ENCODE measurements at places on chromosomes 7 and 10.

- no peak for DNase-seq
These were observed 137.6 kb downstream of the C10orf105 start for GRCh38 chr10:71582019-71582418.

DNA sequence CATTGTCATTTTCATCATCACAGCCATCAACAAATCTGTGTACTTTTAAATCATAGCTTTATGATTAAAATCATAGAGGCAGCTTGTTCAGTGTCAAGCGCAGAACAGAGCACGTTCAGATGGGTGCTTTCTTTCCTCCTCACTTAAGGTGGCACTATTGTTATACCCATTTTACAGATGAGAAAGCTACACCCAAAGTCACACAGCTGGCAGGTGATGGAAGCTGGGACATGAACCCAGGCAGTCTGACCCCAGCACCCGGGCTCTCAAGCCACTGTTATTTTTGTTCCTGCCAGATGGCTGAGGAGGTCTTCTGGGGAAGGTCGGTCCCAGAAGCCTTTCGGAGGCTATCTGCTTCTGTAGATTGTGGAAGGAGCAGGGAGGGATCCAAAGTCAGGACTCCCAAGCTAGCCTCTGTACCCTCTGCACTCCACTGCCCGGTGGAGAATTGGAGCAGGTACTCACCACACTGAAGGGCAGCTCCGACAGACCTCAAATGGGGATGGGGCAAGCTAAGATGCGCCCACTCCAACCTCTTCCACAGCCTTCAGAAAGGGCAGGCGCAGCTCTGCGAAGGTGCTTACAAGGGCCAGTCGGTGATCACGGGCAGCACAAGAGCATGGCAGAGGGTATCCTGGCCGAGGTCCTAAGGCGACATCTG is 610 bp downstream of the AVPI1 start:
- no peak for DNase-seq

GRCh38 chr10:100148353-100149211 is 37.2 kb downstream of the ERLIN1 start:
- DNase-seq, result no peak

GRCh38 chr10:76155961-76156360 is 724.5 kb downstream of the LRMDA start:
- DNase-seq, result no peak

GRCh38 chr7:111088328-111088727 is 2.6 kb upstream of the LRRN3 start:
- no peak for DNase-seq

- DNase-seq, result no peak
These were observed 26.7 kb upstream of the CUL1 start for GRCh38 chr7:148672041-148672440.

- DNase-seq, result no peak
These were observed 136.3 kb downstream of the KCNMA1 start for GRCh38 chr10:77501152-77501845.

- DNase-seq, result no peak
These were observed 200.1 kb upstream of the FOXP2 start for GRCh38 chr7:114214466-114214865.

- no peak for DNase-seq
These were observed 3.3 kb downstream of the CRYGN start for GRCh38 chr7:151436446-151437158.

- DNase-seq, result no peak
These were observed 95.8 kb upstream of the AGBL3 start for GRCh38 chr7:134890246-134891240.

- no peak for DNase-seq
These were observed 34.7 kb upstream of the TRIL start for GRCh38 chr7:28992798-28993197.

GRCh38 chr7:1610678-1611302 is 41.0 kb upstream of the PSMG3 start:
- DNase-seq, result no peak

GRCh38 chr7:27367179-27367932 is 124.8 kb downstream of the EVX1 start:
- no peak for DNase-seq

DNA sequence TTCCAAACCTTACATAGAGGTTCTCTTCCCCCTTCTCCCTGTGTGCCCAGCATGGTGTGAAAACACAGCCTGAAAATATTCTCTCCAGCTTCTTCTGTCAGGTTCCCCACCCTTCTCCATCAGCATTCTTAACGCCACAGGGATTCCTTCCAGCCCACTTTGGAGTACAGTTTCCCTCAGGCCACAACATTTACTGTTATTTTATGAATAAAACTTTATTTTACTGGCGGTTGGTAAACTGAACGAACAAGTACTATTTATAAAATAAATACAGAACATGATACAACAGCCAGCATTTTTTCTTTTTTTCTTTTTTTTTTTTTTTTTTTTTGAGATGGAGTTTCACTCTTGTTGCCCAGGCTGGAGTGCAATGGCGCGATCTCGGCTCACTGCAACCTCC is 31.6 kb upstream of the GPNMB start:
- no peak for DNase-seq

GRCh38 chr7:52197221-52197620 is 838.2 kb upstream of the POM121L12 start:
- DNase-seq, result no peak

- no peak for DNase-seq
These were observed 6.6 kb upstream of the KLF14 start for GRCh38 chr7:130740606-130741005.

GRCh38 chr7:26332698-26333097 is 41.0 kb downstream of the SNX10 start:
- no peak for DNase-seq

- DNase-seq, result no peak
These were observed 141.6 kb downstream of the ALOX5 start for GRCh38 chr10:45515630-45516029.

DNA sequence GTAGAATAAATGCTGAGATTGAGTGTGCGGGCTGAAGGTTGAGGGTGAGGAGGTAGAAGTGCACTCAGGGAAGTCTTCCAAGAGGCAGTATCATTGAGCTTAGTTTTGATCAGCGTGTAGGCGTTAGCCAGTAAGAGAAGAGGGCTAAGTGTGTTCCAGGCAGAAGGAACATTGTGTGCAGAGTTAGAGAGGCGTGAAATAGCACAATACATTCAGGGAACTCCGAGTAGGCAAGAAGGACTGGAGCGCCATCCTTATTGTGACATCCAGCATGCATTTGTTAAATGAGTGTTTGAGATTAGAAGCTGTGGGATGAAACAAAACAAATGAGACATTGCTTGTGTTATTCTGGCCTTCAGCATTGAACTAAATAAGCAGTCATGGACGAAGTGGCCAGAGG is 140.9 kb upstream of the MKLN1 start:
- DNase-seq, result no peak

DNA sequence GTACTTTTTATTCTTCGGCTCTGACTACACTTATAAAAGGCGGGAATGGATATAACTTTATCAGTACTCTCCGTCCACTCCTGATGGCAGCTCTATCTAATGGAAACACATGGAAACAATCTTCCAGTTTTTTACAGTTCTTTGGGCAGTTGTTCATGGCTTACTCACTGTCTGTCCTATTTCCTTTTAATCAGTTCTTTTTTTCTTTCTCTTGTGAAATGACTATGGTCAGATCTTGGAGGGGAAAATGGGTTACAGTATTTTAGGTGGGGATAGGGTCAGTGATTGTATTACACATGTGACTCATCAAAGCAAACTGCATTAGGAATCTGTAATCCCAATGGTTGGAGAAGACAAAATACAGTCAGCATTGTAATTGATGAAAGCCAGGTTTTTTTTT is 112.4 kb downstream of the BICC1 start:
- no peak for DNase-seq

DNA sequence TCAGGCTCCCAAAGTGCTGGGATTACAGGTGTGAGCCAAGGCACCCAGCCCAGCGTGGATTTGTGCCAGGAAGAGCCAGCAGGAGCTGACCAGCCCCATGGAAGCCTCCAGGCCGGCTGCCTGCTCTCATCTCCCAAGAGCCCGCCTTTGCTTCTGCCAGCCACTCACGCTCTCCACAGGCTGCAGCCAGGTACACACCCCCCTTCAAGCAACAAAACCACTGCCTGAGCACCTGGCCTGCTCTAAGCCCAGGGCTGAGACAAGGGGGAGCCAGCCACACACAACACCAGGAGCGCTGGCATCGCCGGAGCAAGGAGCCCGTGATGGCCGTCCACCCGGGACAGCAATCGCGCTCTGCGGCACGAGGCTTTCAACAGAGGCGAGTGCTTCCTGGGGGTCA is 34.5 kb downstream of the MAD1L1 start:
- no peak for DNase-seq

GRCh38 chr7:28617308-28617880 is 205.1 kb downstream of the CREB5 start:
- DNase-seq, result no peak

GRCh38 chr10:101321073-101321472 is 32.9 kb upstream of the BTRC start:
- DNase-seq, result no peak

DNA sequence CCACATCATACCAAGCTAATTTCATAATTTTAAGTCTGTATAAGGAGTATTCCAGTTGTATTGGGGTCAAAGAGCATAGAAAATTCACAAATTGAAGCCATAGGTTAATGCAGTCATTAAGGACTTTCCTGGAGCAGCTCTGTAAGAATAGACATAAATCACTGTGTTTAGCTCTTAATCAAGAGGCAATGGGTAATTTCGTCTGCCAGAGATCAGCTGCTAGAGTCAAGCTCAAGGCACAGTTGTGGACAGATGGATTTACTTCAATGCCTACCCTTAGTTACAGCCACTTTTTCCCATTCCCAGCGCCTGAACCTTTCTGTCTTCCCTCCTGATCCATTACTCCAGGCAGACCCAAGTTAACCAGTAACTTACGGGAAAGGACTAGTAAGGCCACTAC is 40.6 kb upstream of the AGBL3 start:
- no peak for DNase-seq

DNA sequence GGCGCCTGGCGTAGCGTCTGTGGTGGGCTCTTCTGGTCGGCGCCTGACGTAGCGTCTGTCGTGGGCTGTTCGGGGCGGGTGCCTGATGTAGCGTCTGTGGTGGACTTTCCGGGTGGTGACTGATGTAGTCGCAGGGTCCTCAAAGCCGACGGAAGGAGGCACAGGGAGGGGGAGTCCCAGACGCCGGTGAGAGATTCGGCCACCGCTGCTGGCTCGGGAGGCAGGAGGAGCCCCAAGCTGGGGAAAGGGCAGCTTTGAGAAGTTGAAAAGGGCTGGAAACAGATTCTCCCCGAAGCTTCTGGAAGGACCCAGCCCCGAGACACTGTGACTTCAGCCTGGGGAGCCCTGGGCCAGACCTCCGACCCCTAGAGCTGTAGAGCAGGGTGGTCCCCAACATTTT is 105.7 kb downstream of the DNAJB6 start:
- DNase-seq, result no peak

- DNase-seq, result no peak
These were observed 10.2 kb upstream of the IL2RA start for GRCh38 chr10:6072215-6072934.

- DNase-seq, result no peak
These were observed 75.3 kb upstream of the C7orf33 start for GRCh38 chr7:148515237-148515636.

DNA sequence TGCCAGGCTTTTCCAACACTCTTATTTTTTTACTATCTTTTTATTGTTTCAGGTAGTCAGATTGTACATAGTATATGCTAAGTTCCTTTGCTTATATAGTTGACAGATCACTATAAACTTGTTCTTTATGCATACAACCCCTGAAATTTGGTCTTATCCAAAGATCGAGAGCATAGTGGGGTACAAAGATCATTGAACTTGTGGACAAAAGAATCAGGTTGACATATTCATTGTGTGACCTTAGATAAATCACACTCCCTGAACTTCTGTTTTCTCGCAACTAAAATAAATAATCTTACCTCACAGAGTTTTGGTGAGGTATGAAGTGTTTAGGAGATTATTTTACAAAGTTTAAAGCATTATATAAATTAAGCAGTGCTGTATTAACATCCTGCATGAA is 22.1 kb downstream of the ZNF277 start:
- no peak for DNase-seq

DNA sequence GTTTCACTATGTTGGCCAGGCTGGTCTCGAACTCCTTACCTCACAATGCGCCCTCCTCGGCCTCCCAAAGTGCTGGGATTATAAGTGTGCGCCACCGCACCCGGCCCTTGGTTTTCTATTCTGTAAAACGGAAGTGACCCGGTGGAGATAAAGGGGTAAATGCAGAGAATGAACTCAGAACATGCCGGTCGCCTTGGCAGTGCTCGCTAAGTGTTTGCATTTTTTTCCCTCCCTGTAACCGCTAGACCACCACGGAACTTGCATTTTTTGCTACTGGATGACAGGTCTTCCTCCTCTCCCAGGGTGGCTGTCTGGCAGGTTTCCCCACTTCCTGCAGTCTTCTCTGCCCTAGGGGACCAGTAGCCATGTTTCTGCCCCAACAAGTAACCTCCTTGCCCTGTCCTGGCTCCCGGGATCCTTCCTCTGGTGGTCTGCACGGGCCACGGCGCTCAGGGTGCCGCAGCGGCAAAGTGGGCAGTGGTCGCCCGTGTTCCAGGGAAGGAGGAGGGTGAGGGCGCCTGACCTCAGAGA is 18.8 kb upstream of the GNA12 start:
- no peak for DNase-seq

- no peak for DNase-seq
These were observed 112.7 kb downstream of the CPXM2 start for GRCh38 chr10:123778719-123779517.

GRCh38 chr10:10044922-10045764 is 972.5 kb upstream of the CELF2 start:
- DNase-seq, result no peak

- no peak for DNase-seq
These were observed 4.0 kb upstream of the CFAP58 start for GRCh38 chr10:104349623-104350126.

DNA sequence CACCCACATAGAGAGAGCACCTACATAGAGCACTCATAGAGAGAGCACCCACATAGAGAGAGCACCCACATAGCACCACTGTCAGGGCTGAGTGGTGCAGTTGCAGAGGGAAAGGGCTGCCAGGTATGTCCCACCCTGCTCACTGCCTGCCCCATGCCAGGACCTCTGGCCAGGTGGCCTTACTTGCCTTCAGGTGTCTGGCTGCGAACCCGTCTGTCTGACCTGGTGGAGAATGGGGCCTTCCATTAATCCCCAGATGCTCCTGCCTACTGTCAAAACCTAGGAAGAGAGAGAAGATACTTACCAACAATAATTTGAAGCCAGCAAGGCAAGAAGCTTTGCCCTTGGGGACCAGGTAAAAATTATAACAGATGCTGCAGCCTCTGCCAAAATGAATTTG is 51.1 kb downstream of the INSIG1 start:
- DNase-seq, result no peak
